ENCODE measurements at places on chromosomes 6 and 20. TPM values are rescaled to one million over a fixed set of nuclear protein-coding genes. Genes with fewer than 3 reads are reported as not detected.

NTSR1 gene
- total RNA-seq = not detected

CALHM4 gene
- total RNA-seq = not detected

ATXN1 gene
- total RNA-seq = 111 TPM

CD109 gene
- total RNA-seq = 24.5 TPM

TMEM244 gene
- not detected for total RNA-seq

RSPH4A gene
- 0.11 TPM for total RNA-seq

IMPG1 gene
- total RNA-seq = not detected

HCK gene
- total RNA-seq = 0.28 TPM

ARHGAP40 gene
- not detected for total RNA-seq

DNA sequence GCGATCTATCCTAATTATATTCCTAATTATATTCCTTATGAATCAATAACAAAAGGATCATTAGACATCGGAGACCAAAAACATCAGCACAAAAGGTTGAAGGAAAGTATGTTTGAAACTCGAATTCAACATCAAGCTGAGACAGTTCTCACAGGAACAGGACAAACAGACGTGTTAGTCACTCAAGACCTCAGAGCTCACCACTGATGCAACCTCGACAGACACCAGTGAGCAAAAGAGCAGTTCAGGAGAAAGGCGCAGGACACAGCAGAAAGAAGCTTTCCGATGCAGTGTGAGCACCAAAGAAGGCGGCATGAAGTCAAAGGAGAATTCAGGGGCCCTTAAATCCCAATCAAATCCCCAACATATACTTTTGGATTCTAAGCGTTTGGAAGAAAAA lies 6.3 kb upstream of the RAMACL start:
- no peak for DNase-seq
- no peaks in the 10 kb centered on the region for H3K36me3 ChIP-seq
- no peaks in the 10 kb centered on the region for H3K27me3 ChIP-seq
- H3K4me1 ChIP-seq = no peaks in the 10 kb centered on the region
- no peak overlapping the region for H3K4me3 ChIP-seq

DNA sequence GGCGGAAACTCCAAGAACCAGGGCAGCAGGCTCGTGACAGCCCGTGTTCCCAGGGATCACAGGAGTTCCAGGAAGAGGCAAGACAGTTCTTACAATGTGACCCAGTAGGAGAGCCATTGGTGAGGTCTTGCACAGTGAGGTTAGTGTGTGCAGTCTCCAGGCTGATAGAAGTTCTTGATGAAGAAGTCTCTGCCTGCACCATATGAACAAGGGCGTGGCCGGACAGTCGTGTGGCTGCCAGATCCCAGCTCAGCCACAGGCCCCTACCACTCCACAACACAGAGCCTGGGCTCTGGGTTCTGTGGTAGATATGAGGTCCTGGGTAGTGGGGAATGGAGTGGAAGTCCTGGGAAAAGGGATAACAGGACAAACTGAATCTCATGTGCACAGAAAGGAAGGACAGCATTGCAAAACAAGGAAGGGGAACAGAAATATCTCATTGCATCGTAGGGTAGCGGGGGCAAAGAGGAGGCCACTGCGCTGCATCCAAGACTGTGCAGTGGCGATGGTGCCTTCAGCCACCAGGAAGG lies 65.2 kb downstream of the STX11 start:
- H3K4me3 ChIP-seq = peak overlapping the region; percentile 89
- peaks cover 30% of the 10 kb centered on the region for H3K4me1 ChIP-seq
- H3K27me3 ChIP-seq = no peaks in the 10 kb centered on the region
- peak overlapping the region; percentile 85 for H3K27ac ChIP-seq

DNA sequence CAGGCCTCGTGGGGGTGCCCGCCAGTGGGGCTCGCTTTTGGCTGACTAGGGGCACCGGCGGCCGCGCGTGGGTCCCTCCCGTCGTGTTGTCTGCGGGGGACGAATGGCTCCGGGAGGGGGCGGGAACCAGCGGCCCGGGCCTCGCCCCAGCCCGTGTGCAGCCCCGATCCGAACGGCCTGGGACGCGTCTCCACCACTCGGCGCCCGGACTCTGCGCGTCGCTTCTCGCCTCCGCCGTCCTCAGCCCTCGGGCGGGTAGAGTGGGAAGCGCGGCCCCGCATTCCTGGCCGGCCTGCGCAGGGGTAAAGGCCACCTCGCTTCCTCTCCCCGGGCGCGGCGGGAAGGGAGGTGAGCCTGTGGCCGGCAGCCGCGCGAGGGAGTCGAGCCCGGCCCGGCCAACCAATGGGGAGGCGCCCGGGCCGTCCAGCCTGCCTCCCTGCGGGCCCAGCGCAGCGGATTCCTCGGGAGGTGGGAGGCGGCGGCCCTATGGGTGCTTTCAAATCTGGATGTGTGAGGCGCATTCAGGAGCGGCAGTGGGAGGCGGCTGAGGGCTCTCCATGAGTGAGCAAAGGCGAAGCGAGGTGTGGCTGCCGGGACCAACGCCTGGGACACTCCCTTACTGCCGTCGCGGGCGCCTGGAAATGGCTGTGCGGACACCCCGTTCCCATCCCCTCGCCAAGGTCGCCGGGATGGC lies 1.1 kb upstream of the ZBTB46 start:
- peaks cover 9% of the 10 kb centered on the region for H3K4me1 ChIP-seq
- peaks cover 24% of the 10 kb centered on the region for H3K27me3 ChIP-seq
- H3K4me3 ChIP-seq = no peak overlapping the region

DNA sequence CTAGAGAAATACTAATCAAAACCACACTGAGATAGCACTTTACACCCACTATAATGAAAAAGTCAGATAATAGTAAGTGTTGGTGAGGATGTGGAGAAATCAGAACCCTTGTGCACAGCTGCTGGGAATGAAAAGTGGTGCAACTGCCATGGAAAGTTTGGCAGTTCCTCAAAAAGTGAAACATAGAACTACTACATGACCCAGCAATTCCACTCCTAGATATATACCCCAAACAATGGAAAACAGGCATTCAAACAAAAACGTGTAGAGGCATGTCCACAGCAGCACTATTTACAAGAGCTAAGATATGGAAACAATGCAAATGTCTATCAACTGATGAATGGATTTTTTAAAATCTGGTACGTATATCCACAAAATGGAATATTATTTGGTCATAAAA lies 117.5 kb upstream of the C6orf118 start:
- no peak overlapping the region for H3K4me3 ChIP-seq
- H3K27ac ChIP-seq = no peak overlapping the region
- DNase-seq = no peak
- H3K27me3 ChIP-seq = no peaks in the 10 kb centered on the region

- no peak overlapping the region for H3K27ac ChIP-seq
- no peak for DNase-seq
- no peaks in the 10 kb centered on the region for H3K27me3 ChIP-seq
- H3K4me1 ChIP-seq = no peaks in the 10 kb centered on the region
- no peaks in the 10 kb centered on the region for H3K36me3 ChIP-seq
These were observed 115.1 kb upstream of the TNFAIP3 start for GRCh38 chr6:137751768-137752560.

DNA sequence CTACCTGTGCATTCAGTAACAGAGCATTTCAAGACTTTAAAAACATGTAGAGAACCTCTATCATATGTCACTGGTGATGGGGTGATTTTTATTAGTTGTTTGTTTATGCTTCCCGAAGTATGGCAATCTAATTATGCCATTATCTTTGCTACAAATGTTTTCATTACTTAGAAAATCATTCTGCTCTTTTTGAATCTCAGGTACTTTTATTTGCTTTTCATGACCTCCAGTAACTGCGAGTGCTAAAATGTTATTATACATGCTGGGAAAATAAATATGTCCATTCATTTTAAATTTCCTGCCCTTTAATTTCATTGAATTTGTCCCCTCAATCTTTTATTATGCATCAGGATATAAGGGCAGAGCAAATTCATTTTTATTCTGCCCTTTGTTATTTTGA lies 515.7 kb downstream of the NKAIN2 start:
- H3K27me3 ChIP-seq = no peaks in the 10 kb centered on the region
- no peaks in the 10 kb centered on the region for H3K36me3 ChIP-seq
- H3K4me3 ChIP-seq = no peak overlapping the region
- no peak overlapping the region for H3K27ac ChIP-seq

DNA sequence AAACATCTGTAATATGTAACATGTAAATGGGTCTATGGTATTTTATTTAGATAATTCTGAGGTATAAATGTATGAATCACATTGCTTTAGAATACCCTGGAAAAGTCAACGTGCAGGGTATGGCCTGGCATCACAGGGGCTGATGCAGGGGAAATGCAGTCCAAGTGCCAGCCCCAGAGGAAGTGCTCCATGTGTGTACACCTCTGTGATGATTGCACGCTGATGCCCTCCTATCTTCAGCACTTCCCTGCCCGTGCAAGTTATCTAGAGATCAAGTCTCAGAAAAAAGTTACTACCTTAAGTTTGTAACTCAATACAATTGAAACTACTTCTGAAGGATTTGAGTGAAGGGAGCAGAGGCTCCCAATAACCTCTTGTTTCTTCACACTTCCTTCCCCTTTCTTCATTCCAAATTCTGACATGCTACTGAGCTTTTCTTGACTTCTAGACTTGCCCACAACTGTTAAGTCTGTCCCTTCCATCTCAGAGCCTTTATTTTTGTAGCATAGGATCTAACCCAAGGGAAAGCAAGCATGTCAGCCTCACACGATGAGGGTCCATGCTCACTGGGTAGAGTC lies 2.2 kb downstream of the SMLR1 start:
- H3K4me3 ChIP-seq = no peak overlapping the region
- no peak overlapping the region for H3K27ac ChIP-seq
- no peaks in the 10 kb centered on the region for H3K27me3 ChIP-seq
- DNase-seq = no peak
- no peaks in the 10 kb centered on the region for H3K36me3 ChIP-seq

- DNase-seq = no peak
- no peaks in the 10 kb centered on the region for H3K36me3 ChIP-seq
- no peak overlapping the region for H3K4me3 ChIP-seq
- H3K27me3 ChIP-seq = no peaks in the 10 kb centered on the region
These were observed 33.0 kb downstream of the CARMIL1 start for GRCh38 chr6:25312034-25312620.

DNA sequence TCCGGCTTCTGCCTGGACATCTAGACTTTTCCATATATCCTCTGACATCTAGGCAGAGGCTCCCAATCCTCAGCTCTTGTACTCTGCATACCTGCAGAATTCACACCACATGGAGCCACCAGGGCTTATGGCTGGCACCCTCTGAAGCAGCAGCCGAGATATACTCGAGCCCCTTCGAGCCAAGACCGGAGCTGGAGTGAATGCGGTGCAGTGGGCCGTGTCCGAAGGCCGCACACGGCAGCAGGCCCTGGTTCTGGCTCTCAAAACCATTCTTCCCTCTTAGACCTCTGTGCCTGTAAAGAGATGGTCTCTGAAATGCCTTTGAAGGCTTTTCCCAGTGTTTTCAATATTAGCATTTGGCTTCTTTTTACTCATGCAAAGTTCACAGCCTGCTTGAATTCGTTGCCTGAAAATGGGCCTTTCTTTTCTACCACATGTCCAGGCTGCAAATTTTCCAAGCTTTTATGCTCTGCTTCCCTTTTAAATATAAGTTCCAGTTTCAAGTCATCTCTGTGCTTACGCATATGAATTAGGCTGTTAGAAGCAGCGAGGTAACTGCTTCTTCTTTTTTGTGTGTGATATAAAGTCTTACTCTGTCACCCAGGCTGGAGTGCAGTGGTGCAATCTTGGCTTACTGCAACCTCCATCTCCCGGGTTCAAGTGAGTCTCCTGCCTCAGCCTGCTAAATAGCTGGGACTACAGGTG lies 3.8 kb upstream of the SIRPB1 start:
- H3K27me3 ChIP-seq = no peaks in the 10 kb centered on the region
- no peak overlapping the region for H3K4me3 ChIP-seq
- DNase-seq = no peak
- H3K4me1 ChIP-seq = peaks cover 54% of the 10 kb centered on the region

- no peak for DNase-seq
- no peaks in the 10 kb centered on the region for H3K36me3 ChIP-seq
- no peaks in the 10 kb centered on the region for H3K4me1 ChIP-seq
These were observed 59.0 kb downstream of the TCP11 start for GRCh38 chr6:35082046-35082732.

DNA sequence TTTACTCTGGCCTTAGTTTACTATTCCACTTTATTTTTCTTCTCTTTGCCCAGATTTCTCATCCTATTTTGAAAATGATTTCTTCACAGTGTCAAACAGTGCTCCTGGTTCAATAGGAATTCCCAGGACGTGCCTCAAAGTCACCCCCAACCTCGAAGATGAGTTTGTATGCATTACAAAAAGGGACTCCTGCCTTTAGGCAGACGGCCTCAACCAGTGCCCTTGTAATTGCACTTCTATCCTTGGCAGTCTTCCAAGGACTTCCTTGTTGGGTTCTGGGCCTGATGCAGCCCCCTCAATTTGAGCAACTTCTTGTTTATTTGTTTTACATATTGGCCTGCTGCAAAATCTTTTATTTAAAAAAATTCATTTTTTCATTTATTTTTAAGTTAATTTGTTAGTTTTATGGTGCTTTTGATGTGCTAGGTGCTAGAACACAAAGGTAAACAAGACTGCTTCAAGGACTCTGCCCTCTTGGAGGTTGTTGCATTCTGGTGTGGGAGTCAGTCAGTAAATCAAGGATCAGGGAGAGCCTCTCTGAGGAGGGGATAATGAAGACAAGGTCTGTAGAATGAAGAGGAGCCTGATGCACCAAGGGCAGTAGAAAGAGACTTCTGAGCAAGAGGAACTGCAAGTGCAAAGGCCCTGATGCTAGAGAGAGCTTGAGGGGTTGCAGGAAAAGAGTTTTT lies 181.5 kb upstream of the LAMP5 start:
- H3K27ac ChIP-seq = no peak overlapping the region
- no peak overlapping the region for H3K4me3 ChIP-seq
- H3K4me1 ChIP-seq = no peaks in the 10 kb centered on the region
- no peaks in the 10 kb centered on the region for H3K36me3 ChIP-seq
- DNase-seq = no peak
- H3K27me3 ChIP-seq = no peaks in the 10 kb centered on the region

DNA sequence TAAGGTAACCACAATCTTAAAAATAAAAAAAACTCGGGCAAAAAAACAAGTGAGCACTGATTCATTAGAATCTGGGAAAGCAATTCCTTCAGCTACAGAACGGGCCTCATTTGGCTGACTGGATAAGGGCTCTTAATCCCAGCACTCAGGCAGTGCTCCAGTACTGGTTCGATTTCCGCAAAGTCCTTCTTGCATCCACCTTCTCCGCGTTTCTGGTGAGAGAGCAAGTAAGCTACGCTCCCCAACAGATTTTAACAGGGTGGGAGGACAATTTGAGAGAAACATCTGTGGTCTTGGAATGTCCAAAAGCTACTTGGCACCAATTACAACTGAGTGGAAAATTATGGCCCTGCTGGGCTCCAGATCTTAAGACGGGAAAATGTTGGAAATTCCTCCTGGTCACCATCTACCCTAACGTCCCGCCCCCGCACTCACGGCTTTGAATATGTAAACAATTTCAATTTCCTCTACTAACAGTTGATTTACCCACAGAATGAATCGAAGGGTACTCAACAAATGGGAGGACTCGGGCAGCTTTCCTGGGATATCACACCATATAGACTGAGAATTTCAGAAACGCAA lies 18.1 kb upstream of the ZSCAN9 start:
- peaks cover 56% of the 10 kb centered on the region for H3K27me3 ChIP-seq
- no peak for DNase-seq
- H3K27ac ChIP-seq = no peak overlapping the region
- H3K4me1 ChIP-seq = peaks cover 10% of the 10 kb centered on the region

Measured in CD8-positive, alpha-beta memory T cell (primary cell).